ENCODE measurements at places on chromosomes 6 and 20.
A peak's percentile ranks its signal among the peaks of the same experiment; 100 is the strongest.

- no peak for DNase-seq
Measured at GRCh38 chr6:43915208-43915869, 145.3 kb downstream of the VEGFA start.

DNA sequence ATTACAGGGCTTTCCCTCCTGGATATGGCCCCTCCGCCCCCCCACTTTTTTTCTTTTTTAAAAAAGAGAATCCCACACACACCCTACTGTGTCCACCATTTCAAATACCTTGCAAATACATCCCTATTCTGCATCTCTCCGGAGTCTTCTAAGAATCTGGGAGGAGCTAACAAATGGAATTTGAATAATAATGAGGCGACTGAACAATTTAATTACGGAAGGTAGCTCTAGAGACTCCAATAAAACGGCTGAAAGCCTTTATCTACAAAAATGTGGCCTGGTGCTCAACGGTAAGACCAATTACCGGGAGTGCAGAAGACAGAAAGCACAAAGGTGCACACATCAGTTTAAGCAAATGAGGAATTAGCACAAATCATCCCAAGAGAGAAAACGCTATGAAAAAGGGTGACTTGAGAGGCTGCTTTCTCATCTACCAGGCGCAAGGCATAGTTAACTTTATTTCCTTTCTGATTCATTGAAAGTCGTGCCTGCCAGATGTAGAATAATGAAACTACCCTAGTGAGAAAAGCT, 1.8 kb downstream of the RRAGD start:
- DNase-seq = no peak

DNA sequence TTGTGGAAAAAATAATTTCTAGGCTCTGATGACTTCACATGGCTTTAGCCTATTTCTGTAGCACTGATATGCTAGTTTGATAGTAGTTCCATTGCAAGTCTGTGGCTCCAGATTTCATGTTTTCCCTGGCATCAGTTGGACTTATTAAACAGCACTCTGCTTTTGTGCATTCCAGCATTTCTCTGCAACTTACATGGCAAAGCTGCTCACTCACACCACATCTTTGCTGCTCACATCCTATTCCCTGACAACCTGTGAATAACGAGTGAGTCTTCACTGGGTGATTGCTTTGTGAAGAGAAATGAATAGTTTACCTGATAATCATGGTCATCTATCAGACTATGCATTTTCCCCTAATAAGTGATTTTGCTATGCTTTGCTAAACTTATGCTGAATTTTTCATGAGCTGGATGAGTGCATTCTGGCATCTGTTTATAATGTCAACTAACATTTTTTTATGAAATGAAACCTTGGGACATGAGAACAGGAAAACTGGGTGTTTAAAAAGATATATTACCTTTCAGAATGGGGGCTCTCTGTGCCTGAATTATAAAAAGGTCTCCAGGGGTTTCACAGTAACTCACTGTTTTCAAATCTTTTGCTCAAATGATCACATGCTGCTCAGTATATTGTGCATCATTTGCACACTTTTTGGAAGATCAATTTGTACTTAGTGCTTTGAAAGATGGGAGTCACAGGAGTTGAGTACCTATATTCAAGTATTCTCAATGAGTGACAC, 301.8 kb downstream of the TBC1D32 start:
- no peak for DNase-seq

DNA sequence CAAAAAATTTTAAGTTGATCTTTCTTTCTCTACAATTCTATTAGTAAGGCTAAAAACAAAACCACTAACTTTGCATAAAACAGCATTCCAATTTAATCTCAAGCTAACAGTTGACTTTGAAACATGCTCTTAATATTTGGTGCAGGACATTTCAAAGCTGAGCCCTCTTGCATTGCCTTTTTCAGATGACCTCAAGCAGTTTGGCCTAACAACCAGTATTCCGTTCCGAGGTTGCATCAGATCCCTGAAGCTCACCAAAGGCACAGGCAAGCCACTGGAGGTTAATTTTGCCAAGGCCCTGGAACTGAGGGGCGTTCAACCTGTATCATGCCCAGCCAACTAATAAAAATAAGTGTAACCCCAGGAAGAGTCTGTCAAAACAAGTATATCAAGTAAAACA, 194.0 kb downstream of the ARHGAP18 start:
- DNase-seq = no peak

- no peak for DNase-seq
Measured at GRCh38 chr20:276620-277495, 13.7 kb downstream of the C20orf96 start.

- no peak for DNase-seq
Measured at GRCh38 chr6:168871642-168872315, 381.9 kb downstream of the THBS2 start.

DNA sequence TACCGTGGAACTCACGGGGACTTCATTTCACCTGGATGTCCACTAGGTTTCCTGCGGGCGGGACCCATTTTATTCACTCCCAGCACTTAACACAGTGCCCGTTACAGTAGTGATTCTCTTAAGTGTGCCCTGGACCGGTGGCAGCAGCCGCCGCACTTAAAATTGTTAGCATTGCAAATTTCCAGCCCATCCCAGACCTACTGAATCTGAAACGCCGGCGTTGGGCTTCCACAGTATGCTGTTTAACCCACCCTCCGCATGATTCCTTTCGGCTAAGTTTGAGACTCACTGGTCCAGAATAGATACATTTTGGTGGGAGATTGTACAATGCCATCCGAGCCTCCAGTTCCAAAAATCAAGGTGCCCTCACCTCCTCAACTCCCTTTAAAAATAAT, 967 bp downstream of the SMPDL3A start:
- no peak for DNase-seq

DNA sequence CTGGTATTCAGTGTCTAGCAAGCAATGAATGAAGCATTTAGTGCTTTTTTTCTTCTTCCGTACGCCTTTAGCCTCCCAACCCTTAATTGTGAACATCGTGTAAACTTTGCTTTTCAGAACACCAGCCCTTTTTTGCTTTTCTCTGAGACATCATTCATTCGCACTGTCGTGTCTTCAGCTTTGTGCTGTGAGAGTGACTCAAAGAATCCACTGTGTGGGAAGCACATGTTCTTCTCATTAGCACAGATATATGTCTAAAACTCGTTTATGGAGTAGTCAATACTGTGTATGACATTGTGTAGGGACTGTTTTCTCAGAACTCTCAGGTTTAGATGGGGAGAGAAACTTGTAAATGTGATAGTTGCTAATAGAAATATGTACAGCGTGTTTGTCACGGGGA, 279.1 kb downstream of the FARS2 start:
- DNase-seq = no peak

DNA sequence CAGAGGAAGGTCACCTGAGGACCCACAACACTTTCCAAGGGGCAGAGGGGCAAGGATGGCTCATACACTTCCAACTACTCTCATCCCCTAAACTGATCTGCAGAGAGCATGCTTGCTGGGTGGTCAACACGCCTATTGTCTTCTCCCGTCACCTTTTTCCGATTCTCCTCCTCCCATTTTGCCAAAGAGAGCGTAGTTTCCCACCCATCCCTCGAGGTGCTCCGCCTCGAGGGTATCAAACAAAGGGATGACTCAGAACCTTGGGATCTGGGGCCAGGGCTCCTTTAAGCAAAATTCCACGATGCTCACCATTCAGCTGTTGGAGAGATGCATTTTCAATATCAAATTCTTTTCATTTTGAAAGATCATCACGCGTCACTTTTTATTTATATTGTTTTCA, 507.5 kb upstream of the SULF2 start:
- no peak for DNase-seq

DNA sequence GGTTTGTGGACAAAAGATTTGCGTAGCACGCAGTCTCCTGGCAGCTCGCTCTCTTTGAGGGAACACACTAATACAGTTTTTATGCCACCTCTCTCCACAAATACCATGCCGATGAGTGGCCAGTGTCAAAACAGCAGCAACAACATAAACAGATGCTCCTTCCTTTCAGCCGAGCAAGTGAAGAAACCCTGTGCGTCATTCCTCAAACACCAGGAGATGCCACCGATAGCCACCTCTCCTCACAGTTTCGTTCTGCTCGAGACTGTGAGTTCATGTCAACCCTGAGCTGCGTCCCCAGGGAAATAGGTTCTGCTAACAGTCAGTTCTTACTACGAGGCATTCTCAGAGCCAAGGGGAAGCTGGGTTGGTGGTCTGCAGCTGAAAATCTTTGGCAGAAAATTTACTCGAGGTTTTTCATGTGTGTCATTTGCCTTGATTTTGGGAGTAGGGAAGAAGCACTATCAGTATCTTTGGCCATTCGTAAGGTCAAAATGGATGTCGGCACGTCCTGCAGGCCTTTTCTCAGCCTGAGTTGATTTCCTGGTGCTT, 59.9 kb downstream of the EYA2 start:
- DNase-seq = peak; percentile 16

DNA sequence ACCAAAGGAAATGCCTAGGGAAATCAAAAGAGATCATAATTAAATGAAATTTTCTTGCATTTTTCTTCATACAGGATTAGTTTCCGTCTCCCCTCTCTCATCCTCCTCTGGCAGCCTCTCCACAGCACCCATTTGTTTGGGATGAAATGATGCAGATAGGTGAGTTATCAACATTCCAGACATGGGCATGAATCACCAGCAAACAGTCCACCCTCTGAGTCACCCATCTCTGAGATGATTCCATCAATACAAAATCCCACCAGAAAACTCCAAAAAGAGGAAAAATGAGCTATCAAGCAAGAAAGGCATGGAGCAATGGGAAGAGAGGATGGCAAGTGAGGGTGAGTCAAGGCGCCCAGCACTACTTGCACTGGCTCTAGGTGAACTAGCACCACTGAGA, 11.4 kb downstream of the MC3R start:
- no peak for DNase-seq

DNA sequence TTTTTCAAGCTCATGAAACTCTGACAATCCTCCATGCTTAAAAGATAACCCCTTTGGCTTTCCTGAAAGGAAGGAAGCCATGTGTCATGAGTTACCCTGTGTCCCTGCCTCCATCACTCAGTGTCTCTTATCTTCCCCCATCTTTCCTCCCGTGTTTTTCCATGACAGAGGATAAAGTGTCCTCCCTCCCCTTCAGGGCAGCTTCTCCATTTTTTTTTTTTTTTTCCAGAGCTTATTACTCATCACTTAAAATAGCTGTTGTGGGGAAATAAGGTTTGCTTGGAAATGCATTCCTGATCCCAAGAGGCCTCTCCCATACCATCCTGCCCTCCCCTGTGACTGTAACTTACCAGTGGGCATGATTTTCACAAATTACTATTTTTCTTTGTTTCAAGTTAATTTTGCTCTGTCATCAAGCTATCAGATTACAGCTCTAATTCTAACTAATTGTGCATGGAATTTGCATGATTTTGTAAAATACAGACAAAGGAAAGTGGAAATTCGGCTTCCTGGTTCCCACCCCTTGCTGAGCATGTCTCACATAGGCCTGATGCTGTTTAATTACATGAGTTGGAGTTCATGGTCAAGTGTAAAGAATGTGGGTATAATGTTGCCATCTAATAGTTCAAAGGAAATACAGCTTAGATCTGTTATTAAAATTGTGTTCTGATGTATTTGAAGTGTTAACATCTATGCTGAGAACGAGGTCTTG, 614.5 kb upstream of the FLRT3 start:
- no peak for DNase-seq

DNA sequence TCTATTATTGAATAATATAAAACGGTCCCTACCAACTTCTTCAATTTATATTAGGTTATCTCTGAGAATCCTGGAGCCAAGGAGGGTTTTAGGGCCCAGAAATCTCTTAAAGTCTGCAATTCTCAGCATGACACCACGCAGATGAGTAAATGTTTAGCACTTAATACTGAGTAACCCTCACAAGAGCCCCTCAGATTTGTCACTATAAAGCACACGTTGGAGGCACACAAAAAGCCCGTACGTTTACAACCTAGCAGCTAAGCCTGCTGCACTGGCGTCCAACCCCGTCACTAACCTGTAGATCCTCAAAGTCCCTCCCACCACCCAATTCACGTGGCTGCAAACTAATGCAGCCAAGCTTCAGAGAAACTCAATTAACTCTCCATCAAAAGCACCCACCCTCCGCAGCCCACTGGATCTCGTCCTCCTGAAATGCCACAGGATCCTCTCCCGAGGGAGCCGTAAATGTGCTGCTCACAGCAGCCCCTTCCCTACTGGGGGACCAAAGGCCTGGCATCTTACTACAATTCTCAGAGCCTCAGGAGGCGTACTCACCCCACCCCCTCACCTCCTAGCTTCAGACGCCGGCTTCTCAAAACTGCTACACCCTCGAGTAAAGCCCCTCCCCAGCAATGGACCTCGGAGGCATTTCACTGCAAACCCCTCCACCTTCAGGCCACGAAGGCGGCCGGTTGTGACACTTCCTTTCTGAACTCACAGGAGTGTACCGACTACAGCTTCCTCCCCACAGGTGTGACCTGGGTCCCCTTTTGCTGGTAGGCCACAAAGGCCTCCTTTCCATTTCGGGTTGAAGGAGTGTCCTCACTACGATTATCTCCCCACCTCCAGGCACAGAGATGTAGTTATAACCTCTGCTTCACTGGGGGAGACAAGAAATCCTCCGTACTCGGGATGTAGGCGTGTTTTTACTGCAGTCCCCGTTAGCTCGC, 909 bp downstream of the CPNE1 start:
- peak; percentile 79 for DNase-seq

- no peak for DNase-seq
Measured at GRCh38 chr6:45722876-45723275, 292.8 kb downstream of the CLIC5 start.

DNA sequence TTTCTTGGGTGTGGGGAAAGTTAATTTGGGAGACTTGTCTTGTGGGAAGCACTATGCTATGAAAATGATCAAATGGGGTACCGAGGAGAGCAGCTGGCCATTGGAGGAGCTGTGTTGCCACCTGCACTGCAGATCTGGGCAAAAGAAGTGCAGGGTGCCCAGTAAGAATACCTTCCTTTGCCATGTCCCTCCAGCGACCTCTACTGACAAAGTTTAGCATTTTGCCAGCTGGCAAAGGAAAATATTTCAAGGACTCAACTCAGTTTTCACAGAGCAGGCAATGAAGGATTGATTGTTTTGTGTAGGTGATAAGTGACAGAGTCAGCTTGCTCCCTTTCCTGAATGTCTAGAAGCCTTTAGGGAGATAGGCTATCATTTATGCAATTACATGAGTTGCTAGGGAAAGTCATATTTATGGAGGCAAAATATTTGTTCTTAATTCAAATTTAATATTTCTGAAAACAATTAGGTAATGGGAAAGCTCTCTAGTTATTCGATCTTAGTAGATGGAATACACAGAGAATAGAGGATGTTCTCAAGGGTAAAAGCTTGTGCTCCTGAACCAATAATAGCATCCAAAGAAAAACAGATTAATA, 118.4 kb downstream of the FARS2 start:
- DNase-seq = no peak

GRCh38 chr6:84033523-84034451, at the start of gene MRAP2:
Gene MRAP2 (plus strand): TSS chr6:84033772. CDS start chr6:84055319, 21,547 bp downstream.
- DNase-seq = no peak

GRCh38 chr6:108114841-108115597, 40.5 kb upstream of the OSTM1 start:
- DNase-seq = no peak

DNA sequence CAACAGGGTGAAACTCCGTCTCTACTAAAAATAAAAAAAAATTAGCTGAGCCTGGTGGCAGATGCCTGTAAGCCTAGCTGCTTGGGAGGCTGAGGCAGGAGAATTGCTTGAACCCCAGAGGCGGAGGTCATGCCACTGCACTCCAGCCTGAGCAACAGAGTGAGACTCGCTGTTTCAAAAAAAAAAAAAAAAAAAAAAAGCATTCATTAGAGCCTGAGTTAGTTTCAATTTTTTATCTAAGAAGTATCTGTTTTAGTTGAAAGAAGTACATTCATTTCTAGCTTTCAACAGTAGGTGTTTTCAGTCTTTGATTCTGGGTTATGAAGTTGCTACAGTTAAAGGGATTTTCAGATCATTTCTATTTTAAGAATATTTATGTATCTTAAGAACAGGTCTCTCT, 42.2 kb downstream of the ZNF292 start:
- DNase-seq = no peak
